ENCODE measurements at places on chromosomes 3 and 15.
A peak's percentile ranks its signal among the peaks of the same experiment; 100 is the strongest.

DNA sequence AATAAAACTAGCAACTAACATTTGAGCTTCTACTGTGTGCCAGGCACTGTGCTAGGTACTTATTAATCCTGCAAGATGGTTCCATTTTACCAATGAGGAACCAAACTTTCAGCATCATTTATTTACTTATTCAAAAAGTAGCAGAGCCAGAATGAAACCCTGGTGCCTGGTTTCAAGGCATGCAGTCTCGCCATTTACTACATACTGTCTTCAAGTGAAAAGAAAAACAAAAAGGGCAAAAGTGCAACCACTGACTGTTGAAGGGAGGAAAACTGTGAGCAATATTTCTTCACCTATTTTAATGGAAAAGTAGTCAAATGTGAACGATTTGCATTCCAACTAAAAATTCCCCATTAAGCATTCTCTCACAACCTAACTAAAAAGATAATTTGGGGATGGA, 8.7 kb downstream of the DCUN1D1 start:
- no peak for DNase-seq

GRCh38 chr3:116873142-116873541, 163.6 kb downstream of the TUSC7 start:
- no peak for DNase-seq

DNA sequence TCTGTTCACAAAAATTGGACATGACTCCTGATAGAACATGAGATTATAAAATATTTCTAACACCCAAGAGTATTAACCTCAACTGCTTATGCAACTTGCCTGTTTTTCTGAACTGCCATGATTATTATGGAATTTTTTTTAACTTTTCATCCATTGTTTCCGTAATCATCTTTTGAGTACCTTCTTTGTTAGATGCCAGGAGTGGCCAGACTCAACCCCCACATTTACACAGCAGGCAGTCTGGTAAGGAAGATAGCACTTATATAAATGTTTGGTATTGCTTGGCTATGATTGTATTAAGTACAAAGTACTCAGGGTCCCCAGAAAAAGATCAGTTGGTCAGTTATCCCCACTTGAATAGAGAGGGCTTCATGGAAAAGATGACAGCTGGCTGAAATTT, 74.3 kb downstream of the CRYBG3 start:
- DNase-seq, result no peak

- peak; percentile 58 for DNase-seq
Measured at GRCh38 chr3:112013058-112013783, 14.5 kb downstream of the TAGLN3 start.

Data from OCI-LY7 (cell line).